PC-9 (cell line): ENCODE measurements at places on chromosomes 7 and 10. TPM values are rescaled to one million over a fixed set of nuclear protein-coding genes. Genes with fewer than 3 reads are reported as not detected.

Gene SYCE1
- total RNA-seq, result not detected in 2 replicates

Gene ZNF804B
- total RNA-seq, result not detected in 2 replicates

Gene NPFFR1
- 0.05 and 0.09 TPM in 2 replicates for total RNA-seq

Gene WDR91
- 7.6 and 8.4 TPM in 2 replicates for total RNA-seq

Gene POR
- 151 and 205 TPM in 2 replicates for total RNA-seq

Gene SUN3
- total RNA-seq, result 0.24 TPM in 1 of 2 replicates, not detected in the other

Gene KEL
- 0.46 TPM in 1 of 2 replicates, not detected in the other for total RNA-seq

Gene PRPF18
- 18.9 and 19.1 TPM in 2 replicates for total RNA-seq

Gene CYREN
- total RNA-seq, result 70.5 and 76.0 TPM in 2 replicates

Gene HOXA9
- 1.9 and 2.5 TPM in 2 replicates for total RNA-seq

Gene YKT6
- 109 and 142 TPM in 2 replicates for total RNA-seq

Gene PDZD7
- total RNA-seq, result 2.3 and 2.8 TPM in 2 replicates

Gene URGCP
- 45.7 and 49.5 TPM in 2 replicates for total RNA-seq

Gene TMEM225B
- total RNA-seq, result 1.5 and 1.8 TPM in 2 replicates

Gene RHOBTB1
- total RNA-seq, result 5.2 and 7.8 TPM in 2 replicates

Gene WDR86
- 7.7 and 12.4 TPM in 2 replicates for total RNA-seq

Gene ICA1
- total RNA-seq, result 33.8 and 58.6 TPM in 2 replicates

Gene PON3
- total RNA-seq, result 0.85 and 1.5 TPM in 2 replicates

Gene NUTM2A
- 0.48 and 1.5 TPM in 2 replicates for total RNA-seq

Gene NPY
- total RNA-seq, result not detected in 2 replicates

Gene DGKI
- 0.41 and 0.65 TPM in 2 replicates for total RNA-seq

Gene INHBA
- 17.3 and 17.6 TPM in 2 replicates for total RNA-seq

Gene COL13A1
- 0.73 and 1.6 TPM in 2 replicates for total RNA-seq

Gene EBLN1
- not detected in 2 replicates for total RNA-seq

Gene GPR85
- 0.30 and 0.65 TPM in 2 replicates for total RNA-seq

Gene SPDYE11
- total RNA-seq, result not detected in 2 replicates

Gene MUC12
- total RNA-seq, result 1.4 and 3.8 TPM in 2 replicates

Gene COL28A1
- total RNA-seq, result 0.83 and 2.2 TPM in 2 replicates

Gene HABP2
- total RNA-seq, result not detected in 2 replicates

Gene RADIL
- 0.35 and 0.73 TPM in 2 replicates for total RNA-seq

Gene KLF6
- total RNA-seq, result 27.7 and 41.9 TPM in 2 replicates

Gene TEX47
- not detected in 2 replicates for total RNA-seq

Gene LIPK
- not detected in 2 replicates for total RNA-seq

Gene MYO1G
- 0.24 and 0.28 TPM in 2 replicates for total RNA-seq

Gene ACSM6
- total RNA-seq, result not detected in 2 replicates

Gene TMEM236
- total RNA-seq, result 0.20 and 0.24 TPM in 2 replicates

Gene TUBB8
- total RNA-seq, result 0.53 and 0.59 TPM in 2 replicates

Gene CRCP
- 32.4 and 37.1 TPM in 2 replicates for total RNA-seq

Gene HTRA1
- total RNA-seq, result 14.9 and 18.0 TPM in 2 replicates

Gene WNT8B
- total RNA-seq, result not detected in 2 replicates

Gene ZNF777
- 10.6 and 13.3 TPM in 2 replicates for total RNA-seq

Gene CDNF
- 0.48 and 1.2 TPM in 2 replicates for total RNA-seq

Gene IFIT1B
- not detected in 2 replicates for total RNA-seq

Gene HOXA5
- total RNA-seq, result 0.63 and 1.0 TPM in 2 replicates
